ENCODE measurements at places on chromosomes 11 and 22.

GRCh38 chr11:131598305-131598704, 227.9 kb downstream of the NTM start:
- DNase-seq, result no peak

GRCh38 chr11:13128354-13128753, 119.2 kb downstream of the RASSF10 start:
- DNase-seq, result no peak

DNA sequence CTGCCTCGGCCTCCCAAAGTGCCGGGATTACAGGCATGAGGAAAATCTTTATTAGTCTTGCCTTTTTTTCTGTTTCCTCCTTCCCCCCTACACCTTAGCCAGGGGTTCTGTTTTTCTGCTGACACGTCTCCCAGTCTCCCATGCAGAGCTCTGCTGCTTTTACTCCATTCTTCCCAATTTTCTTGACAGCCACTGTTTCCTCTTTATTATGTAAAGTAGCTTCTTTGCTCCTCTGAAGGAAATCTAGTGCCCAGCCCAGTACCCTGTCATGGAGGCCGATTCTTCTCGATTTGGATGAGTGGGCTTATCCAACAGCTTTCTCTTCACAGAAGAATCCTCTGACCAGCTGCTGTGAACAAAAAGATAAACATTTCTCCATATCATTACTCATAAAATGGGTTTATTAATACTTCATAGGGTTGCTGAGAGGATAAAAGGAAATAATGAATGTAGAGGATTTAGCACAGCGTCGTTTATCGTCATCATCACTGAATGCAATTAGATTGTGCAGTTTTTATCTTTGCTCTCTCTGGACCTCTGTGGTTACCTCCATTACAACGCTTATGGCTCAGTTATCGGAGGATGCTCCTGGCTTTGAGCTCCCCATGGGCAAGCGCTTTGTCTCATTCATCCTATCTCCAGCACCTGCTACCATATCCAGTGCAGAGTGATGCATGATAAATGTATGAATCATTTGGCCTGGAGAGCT, 375.6 kb upstream of the C11orf87 start:
- DNase-seq, result no peak

DNA sequence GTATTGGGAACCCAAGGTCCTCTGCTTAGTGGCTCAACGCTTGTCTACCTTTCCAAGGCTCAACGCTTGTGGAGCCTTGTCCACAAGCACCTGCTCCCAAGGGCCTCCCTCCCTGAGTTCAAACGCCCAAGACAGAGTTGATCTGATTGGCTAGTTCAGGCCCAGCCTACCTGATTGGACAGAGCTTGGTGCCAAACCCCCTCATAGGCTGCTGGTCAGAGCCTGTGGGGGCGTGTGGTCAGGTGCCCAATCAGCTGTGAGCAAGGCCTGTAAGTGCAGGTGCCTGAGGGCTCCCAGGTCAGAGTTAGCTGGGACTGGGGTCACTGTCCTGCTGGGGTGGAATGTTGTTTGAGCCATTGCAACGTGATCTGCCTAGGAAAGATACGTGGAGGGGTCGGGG, 16.9 kb upstream of the TMPRSS6 start:
- no peak for DNase-seq

- no peak for DNase-seq
These were observed 21.1 kb downstream of the TSPAN18 start for GRCh38 chr11:44747836-44748235.

DNA sequence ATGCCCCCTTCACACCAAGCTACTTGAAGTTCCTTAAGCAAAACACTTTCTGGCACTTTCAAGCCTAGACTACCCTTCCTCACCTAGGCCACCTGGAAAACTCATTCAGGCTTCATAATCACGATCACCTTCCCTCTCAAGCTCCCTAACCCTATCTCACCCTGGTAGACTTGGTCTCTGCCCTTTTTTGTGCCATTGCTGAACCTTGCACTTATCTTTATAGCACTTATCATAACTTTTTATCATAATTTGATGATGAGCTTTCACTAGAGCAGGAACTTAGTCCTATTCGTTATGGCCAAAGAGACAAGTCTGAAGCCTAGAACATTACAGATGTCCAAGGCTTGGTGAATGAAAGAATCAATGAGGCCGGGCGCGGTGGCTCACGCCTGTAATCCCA, 5.5 kb downstream of the SLC35F2 start:
- no peak for DNase-seq

DNA sequence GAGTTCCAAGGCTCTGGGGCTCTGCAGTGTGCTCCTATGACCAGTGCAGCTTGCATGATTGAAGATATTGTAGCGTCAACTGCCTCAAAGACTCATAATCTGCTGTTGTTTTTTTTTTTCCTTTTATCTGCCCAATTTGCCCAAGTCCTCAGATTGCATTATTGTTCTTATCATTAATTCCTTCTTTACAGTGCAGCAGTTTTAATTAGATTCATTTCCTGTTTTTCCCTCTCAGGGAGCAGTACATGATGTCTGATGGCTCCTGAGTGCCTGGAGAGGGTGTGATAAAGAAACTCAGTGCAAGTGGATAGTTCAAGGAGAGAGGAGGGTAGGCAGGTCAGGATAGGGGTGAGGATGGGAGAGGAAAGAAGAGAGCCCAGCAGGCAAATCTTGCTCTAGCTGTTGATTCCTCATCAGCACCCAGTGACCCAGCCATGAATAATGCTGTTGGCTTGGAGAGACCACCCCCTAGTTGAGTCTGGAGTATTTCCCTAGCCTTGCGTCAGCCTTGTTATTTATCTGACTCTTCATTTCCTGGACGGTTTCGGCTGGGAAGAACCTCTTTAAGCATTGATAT, 219.6 kb upstream of the SESN3 start:
- no peak for DNase-seq

DNA sequence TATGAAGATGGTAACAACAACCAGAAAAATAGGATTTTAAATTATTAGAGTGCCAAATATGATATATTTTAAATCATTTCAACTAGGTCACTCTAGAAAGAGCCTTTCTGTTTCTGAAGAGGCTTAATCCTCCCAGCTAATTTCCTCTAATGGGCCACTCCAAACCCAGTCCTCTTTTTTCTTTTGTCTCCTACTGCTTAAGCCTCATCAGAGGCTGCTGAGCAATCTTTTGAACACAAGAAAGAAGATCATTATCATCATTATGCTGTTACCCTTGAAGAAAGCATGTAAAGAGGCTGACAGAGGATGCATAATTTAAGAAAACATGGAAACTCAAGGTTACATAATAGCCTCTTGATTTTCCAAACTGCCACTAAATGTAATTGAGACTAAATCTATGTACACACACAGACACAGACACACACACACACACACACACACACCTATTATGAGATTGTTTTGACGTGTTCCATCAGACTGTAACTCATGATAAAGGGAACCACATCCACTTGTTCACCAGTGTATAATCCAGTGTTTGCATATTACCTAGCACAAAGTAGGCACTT, 519.6 kb downstream of the METTL15 start:
- no peak for DNase-seq

- no peak for DNase-seq
These were observed 64.3 kb downstream of the BTG4 start for GRCh38 chr11:111447931-111448330.

DNA sequence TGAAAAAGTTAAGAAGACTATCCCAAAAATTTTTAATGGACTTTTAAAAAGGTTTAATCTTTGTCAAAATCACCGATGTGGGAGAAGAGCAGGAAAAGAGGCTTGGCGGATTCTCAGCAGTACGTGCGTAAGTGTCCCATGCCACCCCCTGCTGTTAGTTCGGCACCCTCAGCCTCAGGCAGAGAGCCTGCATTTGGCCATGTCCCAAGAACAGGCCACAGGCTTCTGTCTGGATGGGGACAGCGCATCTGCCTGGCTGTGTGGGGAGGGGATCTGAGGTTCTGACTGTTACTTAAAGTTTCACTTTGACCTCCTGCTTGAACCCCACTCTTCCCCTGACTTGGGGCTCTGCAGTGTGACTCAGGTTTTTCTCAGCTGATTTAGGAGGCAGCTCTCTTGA, 35.3 kb downstream of the EXT2 start:
- DNase-seq, result no peak

DNA sequence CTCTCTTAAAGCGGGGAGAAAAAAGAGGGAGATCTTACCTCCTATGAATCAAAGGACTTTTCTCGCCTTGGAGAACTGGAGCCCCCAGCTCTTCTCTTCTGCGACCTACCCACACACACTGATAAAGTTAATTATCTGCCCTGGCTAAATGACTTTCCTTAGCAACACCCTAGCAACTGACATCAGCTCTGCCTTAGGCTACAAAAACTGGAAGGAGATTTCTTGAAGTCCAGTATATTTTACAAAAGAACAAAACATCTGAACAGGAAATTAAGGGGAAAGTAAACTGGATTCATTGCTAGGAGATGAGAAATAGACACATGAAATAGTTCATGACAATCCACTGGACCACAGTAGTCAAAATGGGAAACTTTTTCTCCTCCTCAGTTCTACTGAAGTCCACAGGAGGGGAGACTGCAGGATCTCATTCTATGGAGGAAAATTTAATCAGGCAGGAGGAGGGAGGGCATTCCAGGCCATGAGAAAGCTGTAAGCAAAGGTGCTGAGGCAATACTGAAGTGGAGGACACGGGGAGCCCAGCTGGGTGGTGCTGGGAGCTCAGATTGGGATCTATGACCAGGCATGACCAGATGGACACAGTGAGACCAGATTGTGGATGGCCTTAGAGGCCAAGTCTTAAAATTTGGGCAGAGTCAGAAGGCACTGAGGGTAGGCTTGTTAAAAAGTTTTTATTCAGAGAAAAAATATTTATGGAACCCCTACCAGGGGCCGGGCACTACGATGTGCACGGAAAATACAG, 3.7 kb upstream of the SPON1 start:
- no peak for DNase-seq

- DNase-seq, result no peak
These were observed 3.1 kb downstream of the WBP2NL start for GRCh38 chr22:42001706-42002105.

- DNase-seq, result no peak
These were observed 137.2 kb upstream of the MTMR2 start for GRCh38 chr11:96061069-96061468.

GRCh38 chr11:115924744-115925567, 420.7 kb upstream of the CADM1 start:
- DNase-seq, result no peak

GRCh38 chr11:122778148-122778547, 60.2 kb upstream of the CRTAM start:
- peak; percentile 38 for DNase-seq

- no peak for DNase-seq
These were observed 231.3 kb downstream of the CADM1 start for GRCh38 chr11:115272925-115273324.

GRCh38 chr11:19232910-19233503, 7.7 kb downstream of the E2F8 start:
- DNase-seq, result no peak

- DNase-seq, result no peak
These were observed 314.2 kb upstream of the SORL1-AS1 start for GRCh38 chr11:121766991-121767390.

- DNase-seq, result no peak
These were observed 35.5 kb upstream of the RASSF10 start for GRCh38 chr11:12973528-12974181.

GRCh38 chr11:24286238-24286637, 210.6 kb upstream of the LUZP2 start:
- no peak for DNase-seq

DNA sequence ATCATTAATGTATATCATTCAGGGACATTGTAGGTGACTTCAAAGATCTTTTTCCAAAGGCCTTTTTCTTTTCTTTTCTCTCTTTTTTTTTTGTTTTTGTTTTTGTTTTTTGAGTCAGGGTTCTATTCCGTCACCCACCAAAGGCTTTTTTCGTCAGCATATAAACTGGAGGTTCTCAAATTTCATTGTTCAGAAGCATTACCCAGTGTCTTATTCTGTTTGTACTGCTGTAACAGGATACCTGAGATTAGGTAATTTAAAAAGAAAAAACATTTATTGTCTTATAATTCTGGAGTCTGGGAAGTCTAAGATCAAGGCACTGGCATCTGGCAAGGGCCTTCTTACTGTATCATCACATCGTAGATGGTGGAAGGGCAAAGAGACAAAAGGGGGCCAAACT, 6.4 kb upstream of the SYT9 start:
- no peak for DNase-seq

DNA sequence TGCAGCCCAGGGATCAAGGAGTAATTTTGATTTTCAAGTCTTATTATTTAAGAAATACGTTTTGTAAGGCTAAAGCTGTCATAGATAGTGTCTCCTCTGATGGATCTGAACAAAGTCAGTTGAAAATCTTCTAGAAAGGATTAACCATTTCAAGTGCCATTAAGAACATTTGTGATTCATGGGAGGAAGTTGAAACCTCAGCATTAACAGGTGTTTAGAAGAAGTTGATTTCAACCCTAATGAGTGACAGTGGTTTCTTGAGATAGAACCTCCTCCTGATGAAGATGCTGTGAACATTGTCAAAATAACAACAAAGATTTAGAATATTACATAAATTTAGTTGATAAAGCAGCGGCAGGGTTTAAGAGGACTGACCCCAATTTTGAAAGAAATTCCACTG, 61.7 kb downstream of the PRR5L start:
- no peak for DNase-seq

- DNase-seq, result no peak
These were observed 2.5 kb upstream of the LRRC74B start for GRCh38 chr22:21042978-21043859.

- DNase-seq, result no peak
These were observed 4.6 kb upstream of the H19 start for GRCh38 chr11:2002042-2002776.

DNA sequence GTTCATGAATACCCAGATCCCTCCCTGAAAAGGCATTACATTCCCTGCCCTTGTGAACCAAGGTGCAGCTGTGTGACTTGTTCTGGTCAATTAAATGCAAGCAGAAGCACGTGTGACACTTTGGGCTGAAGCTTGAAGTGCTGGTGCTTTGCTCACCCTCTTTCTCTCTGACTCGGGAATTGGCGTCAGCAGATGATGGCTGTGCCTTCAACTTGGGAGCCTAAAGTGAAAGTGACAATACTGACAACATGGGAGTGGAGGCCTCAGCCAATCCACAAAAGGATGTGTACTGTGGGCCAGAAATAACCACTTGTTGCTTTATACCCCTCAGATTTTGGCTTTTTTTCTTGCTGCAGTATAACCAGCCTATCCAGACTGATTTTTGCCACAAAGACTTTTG, 148.3 kb upstream of the THY1 start:
- DNase-seq, result no peak

DNA sequence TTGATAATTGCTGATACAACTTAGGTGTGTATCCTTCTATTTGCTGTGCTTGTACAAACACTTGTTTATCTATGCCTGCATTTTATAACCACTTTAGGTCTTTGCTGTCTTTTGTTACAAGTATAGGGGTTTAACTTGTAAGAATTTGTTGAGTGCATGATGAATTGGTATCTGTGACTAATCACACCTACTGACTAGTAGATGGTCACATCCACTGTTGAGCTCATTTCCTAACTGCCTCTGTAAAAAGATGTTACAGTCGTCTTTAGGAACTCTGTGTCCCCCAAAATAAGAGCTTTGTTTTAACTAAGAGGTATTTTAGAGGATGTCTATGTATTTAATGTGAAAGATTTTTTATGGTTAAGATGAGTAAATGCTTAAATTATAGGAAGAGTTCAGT, 60.5 kb downstream of the HIPK3 start:
- no peak for DNase-seq

GRCh38 chr11:20213790-20214189, 53.5 kb upstream of the DBX1 start:
- no peak for DNase-seq

- peak; percentile 15 for DNase-seq
These were observed 689 bp downstream of the PDHX start for GRCh38 chr11:34916843-34917770.

All from 8988T (cell line).